ENCODE measurements at places on chromosomes 6 and 20.

GRCh38 chr6:44192428-44193041 lies 24.2 kb upstream of the MYMX start:
- DNase-seq: no peak

GRCh38 chr6:80339421-80339820 lies 232.9 kb downstream of the BCKDHB start:
- no peak for DNase-seq

DNA sequence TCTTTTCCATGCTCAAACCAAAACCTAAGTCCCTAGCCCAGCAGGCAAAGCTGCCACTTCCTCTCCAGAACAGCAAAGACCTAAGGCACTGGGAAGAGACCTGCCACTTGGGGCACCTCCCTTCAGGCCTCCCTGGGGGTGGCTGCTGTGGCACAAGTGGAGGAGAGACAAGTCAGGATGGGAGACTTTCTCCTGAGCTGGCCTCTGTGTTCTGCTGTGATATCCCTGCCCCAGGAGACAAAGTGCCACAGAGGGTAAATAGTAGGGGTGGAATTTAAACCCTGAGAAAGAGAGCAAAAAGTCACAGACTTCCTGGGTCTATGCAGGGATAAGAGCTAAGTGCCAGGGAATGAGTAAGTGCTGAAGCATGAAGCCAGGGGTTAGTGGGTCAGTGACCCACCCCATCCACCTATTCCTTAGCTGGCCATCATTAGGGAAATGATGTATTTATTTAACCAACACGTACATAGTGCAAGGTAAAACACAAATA lies 84.2 kb downstream of the MRPL14 start:
- no peak for DNase-seq

DNA sequence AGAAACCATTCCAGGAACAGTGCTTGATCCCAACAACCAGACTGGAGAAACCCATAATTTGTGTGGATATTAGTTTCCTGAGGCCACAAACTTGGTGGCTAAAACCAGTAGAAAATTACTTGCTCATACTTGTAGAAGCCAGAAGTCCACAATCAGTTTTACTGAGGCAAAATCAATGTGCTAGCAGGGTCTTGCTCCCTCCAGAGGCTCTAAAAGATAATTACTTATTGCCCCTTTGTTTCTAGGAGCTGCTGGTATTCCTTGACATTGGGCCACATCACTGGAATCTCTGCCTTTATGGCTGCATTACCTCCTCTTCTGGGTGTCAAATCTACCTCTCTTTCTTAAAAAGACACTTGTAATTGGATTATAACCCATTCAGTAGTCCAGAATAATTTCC lies 142.2 kb upstream of the SAMD5 start:
- no peak for DNase-seq

- no peak for DNase-seq
Measured at GRCh38 chr20:21109144-21109543, 3.0 kb upstream of the LINC00237 start.
